ENCODE measurements at places on chromosomes 5 and 9.

DNA sequence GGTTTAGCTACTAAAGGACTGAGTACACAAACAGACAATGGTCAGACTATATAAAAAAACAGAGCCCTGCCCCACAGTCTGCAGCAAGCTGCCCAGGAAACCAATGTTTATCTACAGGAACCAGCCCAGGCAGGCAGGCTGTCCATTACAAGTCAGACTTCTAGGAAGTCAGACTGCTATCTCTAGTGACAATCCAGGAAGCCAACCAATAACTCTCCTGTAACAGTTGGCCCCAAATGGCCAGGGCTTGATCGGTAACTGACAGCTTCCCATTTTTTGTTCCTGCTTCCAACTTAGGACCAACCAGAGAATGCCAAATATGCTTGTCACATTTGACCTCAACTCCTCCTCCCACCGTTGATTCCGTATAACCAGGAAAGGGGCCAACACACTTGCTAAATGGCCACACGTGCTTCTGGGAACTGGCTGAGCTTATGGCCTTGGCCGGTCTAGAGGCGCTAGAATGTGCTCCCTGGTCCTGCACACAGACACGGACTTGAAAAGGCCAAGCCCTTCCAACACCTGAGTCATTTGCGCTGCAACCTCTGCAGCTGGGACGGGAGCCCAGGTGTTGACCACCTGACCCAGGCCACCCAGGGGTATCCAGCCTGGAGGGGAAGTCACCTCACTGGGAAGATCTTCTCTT lies 79.6 kb upstream of the CDK20 start:
- DNase-seq: no peak

DNA sequence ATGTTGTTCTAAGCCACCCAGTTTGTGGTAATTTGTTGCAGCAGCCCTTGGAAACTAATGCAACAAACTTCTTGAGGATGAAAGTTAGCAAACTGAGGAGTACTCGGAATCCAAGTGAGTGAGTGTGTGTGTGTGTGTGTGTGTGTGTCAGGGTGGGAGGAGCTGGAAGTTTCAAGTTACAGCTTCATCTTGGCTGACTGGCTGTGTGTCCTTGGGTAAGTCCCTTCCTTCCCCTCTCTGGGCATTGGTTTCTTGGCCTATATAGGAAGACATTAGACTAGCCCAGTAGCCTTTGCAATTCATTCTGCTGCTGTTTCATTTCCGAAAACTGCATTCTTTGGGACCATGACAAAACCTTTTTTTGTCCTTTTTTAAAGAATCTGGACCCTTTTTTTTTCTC lies 157.2 kb downstream of the MELK start:
- no peak for DNase-seq

- no peak for DNase-seq
Observed at GRCh38 chr5:79544131-79544530, 30.2 kb upstream of the HOMER1 start.

GRCh38 chr5:66475731-66476130 lies 120.5 kb upstream of the MAST4 start:
- no peak for DNase-seq

- DNase-seq: no peak
Observed at GRCh38 chr5:143955141-143955540, 143.2 kb downstream of the HMHB1 start.

DNA sequence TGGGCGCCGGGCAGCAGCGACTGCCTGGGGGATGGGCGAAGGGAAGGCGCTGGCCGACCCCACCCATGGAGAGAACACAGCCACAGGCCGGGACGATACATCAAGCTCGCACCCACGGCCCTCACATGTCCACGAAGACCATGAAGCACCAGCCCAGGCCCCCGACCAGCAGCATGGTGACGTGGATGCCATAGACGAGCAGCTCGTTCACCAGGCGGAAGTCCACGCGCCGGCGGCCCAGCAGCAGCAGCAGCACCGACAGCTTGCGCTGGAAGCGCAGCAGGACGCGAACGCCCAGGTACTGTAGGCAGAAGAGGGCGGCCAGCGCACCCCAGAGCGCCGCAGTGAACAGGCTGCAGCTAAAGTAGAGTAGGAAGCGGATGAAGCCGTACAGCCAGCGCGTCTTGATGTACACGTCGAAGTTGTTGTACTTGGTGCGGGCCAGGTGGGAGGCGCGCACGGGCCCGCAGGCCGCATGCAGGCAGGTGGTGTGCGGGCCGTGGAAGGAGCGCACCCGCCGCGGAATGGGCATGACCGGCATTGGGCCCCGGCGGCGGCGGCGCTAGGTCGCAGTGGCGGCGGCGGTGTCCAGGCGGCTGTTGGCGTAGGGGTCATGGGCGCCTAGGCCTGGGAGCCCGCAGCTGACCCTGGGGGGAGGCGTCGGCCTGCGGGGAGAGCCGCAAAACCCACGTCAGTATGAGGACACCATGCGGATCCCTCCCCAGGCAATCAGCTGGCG lies 2.1 kb downstream of the TMEM250 start:
- DNase-seq: no peak

DNA sequence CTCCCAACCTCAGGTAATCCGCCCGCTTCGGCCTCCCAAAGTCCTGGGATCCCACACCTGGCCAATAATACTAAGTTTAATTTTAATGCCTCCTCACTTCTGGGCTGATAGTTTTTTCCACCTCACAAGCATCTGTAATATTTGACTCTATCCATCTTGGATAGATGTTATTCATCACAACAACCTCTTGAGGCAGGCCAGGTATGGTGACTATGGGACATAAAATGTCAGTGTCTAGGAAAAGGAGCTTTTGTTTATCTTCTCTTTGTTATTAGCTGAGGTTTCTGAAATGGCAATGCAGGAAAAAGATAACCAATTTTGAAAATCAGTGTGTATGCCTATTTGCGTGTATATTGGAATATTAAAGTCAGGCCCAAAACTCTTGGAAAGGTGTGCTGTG lies 1.2 kb upstream of the CCDC69 start:
- DNase-seq: no peak

DNA sequence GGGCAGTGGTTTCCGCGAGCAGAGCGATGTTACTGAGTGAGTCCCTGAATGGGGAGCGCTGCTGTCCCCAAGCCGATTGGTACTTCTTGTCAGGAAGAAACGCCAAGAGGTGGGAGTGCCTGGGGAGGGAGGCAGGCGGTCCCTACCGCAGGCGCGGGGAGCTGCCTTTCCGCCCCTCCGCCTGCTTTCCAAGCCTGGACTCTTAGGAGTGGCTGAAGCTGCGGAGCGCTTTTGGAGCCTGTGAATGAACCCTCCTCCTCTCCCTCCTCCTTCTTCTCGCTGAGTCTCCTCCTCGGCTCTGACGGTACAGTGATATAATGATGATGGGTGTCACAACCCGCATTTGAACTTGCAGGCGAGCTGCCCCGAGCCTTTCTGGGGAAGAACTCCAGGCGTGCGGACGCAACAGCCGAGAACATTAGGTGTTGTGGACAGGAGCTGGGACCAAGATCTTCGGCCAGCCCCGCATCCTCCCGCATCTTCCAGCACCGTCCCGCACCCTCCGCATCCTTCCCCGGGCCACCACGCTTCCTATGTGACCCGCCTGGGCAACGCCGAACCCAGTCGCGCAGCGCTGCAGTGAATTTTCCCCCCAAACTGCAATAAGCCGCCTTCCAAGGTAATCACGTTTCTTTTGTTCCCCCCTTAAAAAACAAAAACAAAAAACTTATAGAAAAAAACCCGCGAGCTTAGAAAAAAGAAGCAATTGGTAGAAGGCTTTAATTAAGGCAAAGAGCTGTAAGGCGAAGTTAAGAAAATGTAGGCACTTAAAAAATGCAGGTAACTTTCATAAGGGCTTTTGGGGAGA lies at the start of gene VCAN:
Gene VCAN (plus strand): TSS at position 340 of the 808 bp plus-strand sequence. CDS start 11,775 bp downstream, outside the sequence.
- no peak for DNase-seq

- DNase-seq: no peak
Observed at GRCh38 chr9:136432591-136432990, 7.1 kb downstream of the INPP5E start.

DNA sequence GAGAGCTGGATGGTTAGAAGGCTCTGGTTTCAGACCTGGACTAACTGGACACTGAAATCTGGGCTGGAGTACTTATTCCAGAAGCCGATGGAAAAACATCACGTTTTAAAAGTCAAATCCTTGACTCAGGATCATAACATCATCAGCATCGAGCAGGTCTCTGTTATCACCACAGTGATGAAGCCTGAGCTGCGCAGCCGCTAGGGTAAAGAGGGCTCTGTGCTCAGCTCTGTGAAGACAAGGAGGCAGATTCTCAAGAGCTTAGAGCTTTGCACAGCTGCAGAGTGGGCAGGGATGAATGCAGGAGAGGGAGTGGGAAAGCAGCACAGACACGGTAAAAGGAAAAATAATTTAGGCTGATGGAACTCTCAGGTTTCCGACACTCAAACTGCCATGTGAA lies 208.8 kb upstream of the TAS2R1 start:
- DNase-seq: no peak

DNA sequence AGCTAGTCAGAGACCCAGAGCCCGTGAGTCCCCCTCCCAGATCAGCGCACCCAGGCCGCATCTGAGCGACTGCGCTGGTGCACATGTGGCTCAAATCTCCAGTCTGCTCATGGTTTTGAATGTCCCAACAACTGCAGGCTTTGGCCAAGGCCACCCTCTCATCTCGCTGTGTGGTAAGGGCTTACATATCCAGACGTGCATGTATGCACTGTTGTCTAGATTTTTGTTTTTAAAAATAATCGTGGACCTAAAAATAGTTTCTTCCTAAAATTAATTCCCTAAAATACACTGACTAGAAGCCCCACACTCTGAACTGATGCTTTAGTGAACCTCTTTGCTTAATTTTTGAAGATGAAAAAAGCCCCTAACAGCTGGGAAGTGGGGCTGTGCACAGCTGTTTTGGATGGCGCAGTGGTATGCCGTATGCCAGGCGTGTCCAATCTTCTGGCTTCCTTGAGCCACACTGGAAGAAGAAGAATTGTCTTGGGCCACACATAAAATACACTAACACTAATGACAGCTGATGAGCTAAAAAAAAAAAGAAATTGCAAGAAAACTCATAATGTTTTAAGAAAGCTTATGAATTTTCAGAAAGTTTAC lies 143.0 kb upstream of the LHFPL2 start:
- DNase-seq: no peak

DNA sequence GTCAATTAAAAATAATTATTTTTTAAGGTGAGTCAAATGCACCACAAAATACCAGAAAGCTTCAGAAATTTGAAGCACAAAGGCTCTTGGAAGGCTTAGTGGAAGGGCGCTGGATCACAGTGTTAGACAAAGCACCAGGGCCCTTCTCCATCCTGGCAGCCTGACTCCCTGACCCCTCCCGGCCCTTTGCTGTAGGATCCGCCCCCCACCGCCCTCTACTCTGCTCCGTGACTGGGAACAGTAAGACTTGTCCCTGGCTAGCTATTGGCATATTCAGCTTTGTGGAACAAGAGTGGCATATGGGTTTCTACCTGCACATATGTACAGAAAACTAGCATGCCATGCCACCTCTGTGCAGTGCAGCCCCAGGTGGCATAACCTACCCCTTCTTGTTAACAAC lies 222.1 kb downstream of the SYK start:
- DNase-seq: no peak

- no peak for DNase-seq
Observed at GRCh38 chr9:130182381-130182909, 10.2 kb downstream of the NCS1 start.

DNA sequence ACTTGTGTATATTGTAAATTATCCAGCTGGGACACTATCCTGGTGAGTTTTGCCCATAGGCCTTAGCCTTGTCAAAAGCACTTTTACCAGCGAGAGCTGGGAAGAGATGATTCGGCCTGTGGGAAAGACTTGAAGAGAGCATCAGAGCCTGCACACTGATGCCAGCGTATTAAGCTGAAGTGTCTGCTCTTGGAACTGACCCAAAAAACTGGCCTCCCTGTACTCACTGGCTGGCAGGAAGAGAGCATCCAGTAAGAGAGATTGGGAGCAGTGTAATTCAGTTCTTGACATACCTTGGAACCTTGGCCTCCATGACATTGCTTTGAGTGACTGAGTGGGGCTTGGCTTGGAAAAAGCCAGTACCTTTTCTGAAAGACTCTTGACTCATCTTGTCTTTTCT lies 73.7 kb downstream of the ZNF462 start:
- no peak for DNase-seq

- DNase-seq: no peak
Observed at GRCh38 chr9:79224672-79225433, 346.9 kb upstream of the TLE4 start.

DNA sequence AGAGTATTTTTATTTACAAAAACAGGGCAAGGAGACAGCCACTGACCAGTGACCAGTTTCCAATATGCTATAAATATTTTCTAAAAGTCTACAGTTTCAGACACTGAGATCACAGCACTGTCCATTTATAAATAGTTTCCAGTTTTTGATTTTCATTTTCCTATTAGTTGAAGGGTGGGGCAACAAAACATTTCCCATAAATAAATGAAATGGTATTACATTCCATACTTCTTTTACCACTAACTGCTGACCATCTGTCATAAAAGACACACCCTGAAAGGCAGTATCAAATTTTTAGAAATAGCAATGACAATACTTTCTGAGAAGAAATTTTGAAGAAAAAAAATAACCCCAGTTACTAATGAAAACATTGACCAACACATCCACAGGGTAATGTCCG lies 126.7 kb downstream of the ARSB start:
- DNase-seq: no peak

DNA sequence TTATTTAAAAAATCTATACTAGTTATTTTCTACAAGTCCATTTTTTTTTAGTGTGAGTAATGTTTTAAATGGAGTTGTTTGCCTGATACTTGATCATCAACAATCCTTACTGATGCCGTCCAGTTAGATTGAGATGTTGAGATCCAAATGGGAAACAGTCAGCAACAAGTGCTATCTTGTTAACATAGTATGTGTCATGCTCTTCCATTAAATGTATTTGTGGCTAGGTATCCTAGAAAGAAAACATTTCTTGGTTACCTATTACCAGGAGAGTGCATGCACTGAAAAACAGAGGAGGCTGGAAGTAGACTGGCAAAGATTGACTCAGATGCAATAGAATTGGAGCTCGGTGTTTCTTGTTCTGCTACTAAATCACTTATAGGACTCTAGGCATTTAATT lies 123.4 kb upstream of the MAN2A1 start:
- no peak for DNase-seq

DNA sequence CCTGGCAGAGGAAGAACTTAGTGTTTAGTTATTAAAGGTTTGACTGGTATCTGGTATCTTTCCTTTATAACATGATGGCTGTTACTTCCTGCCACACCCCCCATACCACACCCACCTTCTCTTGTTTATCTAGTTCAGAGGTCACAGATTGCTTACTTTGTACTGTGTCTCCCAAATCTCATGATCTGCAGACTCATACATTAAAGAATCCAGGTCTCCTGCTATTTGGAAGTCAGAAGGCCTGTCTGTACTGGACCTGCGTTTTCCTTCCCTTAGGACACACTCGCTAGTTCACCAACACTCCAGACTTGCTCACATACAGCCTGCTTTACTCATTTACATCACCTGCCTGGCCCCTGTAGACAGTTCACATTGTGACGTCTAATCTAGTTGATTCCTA lies 39.3 kb downstream of the NUDT12 start:
- no peak for DNase-seq

DNA sequence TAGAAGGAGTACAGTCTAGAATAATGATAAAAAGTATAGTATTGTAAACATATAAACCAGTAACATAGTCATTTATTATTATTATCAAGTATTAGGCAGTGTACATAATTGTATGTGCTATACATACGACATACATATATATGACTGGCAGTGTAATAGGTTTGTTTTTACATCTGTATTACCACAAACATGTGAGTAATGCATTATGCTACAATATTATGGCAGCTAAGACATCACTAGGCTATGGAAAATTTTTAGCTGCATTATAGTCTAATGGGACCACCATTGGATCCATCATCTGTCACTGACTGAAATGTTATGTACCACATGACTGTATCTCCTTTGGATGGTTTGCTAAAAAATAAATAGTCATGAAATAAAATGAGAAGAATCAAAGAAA lies 530.0 kb downstream of the PRR16 start:
- no peak for DNase-seq
